ENCODE measurements at places on chromosomes 13 and 19.

DNA sequence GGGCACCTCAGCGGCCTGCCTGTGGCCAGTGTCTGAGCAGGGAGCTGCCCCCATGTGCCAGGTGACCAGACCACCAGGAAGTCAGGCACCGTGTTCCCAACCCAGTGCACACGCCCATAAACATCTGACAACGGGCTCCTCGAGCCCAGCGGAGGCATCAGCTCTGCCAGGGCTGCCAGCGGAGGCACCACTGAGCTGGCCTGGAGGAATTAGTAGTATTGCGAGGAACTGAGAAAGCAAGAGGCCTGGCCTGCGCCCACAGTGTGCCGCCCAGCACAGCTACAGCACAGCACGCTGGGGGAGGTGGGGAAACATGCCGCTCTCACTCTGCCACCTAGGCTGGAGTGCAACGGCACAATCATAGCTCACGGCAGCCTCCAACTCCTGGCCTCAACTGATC, 44.6 kb downstream of the ANKRD27 start:
- DNase-seq = no peak

- DNase-seq = no peak
These were observed 150.8 kb downstream of the B3GLCT start for GRCh38 chr13:31350560-31350959.

DNA sequence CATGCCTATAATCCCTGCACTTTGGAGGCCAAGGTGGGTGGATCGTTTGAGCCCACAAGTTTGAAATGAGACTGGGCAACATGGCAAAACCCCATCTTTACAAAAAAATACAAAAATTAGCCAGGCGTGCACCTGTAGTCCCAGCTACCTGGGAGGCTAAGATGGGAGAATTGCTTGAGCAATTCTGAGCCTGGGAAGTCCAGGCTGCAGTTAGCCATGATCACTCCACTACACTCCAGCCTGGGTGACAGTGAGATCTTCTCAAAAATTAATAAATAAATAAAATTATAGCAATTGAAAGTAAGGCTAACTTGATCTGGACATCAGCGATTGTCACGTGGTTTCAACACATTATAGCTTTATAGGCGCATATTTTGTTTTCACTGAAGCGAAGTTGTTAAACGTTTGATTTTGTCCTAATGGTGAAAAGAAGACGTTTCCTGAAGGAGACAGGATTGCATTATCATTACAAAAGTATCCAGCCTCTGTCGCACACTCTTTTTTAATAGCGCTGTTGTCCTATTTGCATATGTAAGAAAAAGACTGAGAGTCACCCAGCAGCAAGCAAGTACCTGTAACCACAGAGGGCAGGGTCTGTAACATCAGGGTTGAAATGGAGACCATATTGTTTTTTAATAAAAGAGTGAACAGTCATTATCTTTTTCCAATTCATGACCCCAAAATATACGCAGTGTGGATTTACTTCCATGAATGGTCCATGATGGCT, 335.7 kb downstream of the DCT start:
- no peak for DNase-seq

DNA sequence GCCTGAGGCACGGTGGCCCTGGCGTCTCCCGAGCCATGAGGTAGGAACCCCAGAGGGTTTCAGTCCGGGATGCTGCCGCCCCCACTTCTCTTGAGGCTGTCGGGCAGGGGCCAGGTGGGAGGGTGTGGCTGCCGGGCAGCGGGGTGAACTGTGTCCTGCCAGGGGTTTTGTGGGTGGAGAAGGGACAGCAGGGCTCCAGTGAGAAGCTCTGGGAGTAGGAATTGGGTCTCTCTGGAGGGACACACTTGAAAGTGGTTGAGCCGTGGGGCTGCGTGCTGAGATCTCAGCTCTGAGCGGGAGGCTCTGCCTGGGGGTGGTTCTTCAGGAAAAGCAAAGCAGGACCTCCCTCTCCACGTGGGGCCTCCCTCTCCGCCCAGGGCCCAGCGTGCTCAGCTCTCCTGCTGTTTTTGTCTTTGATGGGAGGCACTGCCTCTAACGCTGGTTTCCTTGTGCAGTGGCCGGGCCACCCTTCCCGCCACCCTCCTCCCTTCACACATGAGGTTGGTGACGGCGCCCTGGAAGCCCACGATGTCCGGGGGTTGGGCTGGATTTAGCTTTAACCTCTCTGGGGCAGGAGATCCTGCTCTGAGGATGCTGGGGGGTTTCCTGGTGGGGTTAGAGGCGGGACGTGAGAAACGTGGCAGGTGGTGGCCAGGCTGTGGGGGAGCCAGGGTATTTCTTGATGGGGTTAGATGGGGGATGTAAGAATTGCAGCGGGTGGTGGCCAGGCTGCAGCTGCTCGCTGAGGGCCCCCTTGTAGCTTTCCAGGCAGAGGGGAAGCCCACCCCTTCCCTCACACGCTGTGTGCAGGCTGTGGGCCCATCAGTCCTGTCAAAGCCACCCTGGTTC, 15.3 kb upstream of the ZNF554 start:
- no peak for DNase-seq

DNA sequence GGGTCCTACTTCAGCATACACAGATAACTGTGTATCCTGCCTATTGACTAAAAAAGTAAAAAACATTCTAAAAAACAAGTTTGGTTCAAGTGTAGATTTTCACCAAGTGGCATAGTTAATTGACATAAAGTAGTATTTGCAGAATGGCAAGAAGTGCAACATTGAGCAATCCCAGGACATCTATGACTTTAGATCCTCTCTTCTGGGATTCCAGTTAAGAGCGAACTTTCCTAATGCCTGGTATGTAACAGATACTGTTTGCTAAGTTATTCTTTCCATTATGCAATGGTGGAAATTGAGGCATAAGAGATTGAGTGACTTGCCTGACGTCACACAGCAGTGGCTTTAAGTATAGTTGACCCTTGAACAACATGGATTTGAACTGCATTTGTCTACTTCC, 96.1 kb downstream of the ZMYM2 start:
- DNase-seq = no peak

DNA sequence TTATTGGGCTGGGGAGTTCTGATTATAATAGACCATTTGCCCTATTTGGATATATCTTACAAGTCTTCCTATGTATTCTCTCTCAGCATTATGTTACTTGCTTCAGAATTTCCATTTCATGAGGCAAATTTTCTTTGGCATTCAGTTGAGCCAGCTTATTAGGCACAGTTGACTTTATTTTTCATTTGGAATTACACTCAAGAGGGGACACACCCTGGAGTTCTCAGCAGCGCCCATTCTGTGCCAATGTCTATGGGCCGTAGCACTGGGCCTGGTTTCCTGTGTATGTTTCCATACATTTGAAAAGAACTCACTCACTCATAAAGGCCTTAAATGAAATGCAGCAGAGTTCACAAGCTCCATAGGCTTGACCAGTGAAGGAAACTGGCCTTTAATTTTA, 138.5 kb downstream of the KLF12 start:
- no peak for DNase-seq

- no peak for DNase-seq
These were observed 45.1 kb downstream of the MIPEP start for GRCh38 chr13:23844132-23844531.

DNA sequence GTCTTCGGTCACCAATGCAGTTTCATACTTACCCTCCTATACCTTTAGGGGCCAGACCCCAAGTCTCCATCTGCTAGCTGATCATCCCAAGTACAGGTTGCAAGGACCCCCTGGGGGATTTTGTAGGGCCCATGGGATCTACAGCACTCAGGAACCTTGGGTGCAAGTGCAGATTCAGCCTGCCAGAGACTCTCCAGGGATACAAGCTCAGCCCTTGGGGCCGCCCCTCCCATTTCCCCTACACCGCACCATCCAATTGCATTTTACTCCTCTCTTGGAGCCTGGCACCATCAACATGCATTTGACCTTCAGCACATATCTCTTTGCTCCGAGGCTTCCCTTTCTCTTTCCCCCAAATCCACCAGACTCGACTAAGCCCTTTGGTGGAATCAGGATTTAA, 154.7 kb upstream of the ZNF536 start:
- no peak for DNase-seq

GRCh38 chr19:55535965-55536350, 975 bp downstream of the SBK2 start:
- DNase-seq = no peak

GRCh38 chr13:35621989-35622388, 145.5 kb upstream of the MAB21L1 start:
- no peak for DNase-seq

GRCh38 chr19:31725051-31725450, 375.8 kb upstream of the TSHZ3 start:
- DNase-seq = no peak

- no peak for DNase-seq
These were observed 3.7 kb upstream of the SOX21 start for GRCh38 chr13:94716016-94716415.

- peak; percentile 13 for DNase-seq
These were observed 133.0 kb downstream of the SIPA1L3 start for GRCh38 chr19:38039966-38040365.

DNA sequence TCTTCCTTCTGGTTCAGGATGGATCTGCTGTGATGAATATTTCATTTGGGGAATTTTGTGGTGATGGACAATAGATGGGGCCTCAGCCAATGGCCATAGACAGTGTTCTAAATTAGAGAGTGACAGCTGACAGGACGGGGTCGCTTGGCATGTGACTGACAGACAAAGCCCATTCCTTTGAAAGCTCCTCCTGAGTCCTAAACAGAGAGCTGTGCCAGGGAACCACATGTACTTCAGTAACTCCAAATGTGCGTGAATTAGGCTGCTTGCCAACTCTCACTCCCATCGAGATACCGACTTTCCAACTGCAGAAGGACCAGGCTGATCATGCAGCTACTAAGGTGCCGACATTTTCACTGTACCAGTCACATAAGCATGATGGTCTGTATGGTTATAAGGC, 187.7 kb downstream of the SHISA2 start:
- DNase-seq = no peak

GRCh38 chr13:19984430-19985218, 26.1 kb downstream of the ZMYM2 start:
- no peak for DNase-seq

GRCh38 chr19:748274-748598, 2.7 kb upstream of the MISP start:
- DNase-seq = no peak

GRCh38 chr13:111389621-111390521, 69.4 kb downstream of the TEX29 start:
- DNase-seq = no peak

DNA sequence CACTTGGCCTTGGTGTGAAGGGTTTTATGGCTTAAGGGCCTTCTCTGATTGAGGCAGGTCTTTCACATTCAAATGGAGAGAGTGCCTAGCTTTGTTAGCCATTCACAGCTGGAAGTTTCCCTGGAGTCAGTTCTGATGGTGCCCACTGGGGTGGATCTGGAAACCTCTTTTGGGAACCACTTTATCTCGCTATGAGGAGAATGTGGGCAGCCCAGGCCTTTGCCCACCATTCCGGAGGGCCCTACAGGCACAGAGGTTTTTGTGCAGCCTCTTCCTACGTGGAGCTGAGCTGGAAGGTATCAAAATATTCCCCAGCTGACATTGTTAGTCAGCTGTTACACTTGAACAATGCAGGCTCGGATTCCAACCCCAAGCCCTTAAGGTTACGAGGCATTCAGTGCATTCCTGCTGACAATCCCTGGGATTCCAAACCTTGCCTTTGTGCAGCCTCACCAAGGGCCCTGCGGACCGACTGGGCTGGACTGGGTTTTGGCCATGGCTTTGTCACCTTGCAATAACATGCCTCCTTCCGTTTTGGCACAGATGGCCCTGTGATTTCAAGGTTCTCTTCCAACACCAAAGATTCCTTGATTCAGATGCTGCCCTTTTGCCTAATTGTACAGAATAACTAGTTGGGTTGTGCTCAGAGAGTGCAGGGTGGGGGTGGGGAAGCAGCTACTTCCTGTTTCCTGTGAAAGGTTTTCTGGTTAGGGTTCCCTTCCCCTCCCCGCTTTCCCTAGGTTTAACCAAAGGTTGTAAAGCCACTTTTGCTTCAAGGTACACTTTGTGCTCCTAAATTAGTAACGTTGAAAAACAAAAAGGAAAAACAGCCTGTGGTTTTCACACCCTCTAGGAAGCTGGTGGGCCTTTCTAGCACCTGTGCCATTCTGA, 27.0 kb downstream of the SAE1 start:
- no peak for DNase-seq

DNA sequence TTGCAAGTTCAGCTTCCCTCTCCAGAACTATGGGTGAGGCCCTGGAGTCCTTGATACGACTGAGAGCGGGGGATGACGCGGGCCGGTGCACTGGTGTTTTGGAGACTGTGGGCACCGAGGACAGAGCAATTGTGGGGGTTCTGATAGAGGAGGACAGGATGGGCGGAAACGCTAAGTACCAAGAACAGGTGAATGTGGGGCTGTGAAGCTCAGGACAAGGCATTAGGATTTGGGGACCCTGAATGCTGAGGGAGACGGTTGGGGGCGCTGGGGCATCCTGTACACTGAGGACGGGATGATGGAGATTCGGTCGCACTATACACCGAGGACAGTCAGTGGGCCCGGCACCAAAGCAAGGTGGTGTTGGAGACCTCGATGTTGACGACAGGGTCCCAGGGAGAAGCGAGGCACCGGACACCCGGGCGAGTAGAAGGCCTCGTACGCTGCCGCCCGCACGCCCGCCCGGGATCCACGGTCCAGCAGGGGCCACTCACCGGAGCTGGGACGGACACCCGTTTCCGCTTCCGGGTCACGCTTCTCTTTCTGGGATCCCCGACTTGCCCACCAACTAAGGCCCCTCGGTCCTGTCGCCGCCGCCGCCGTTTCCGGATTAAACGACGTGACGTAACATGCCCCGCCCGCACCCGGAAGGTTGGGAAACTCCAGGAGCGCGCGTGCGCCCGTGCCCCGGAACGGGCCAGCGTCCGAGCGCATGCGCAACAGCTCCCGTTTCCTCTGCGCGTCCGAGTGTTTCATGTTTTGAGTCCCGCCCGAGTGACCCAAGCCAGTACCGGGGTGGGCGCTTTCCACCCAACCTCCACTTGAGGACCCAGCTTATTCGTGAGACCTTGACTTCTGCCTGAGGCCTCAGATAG, at the start of gene CHMP2A:
CHMP2A (minus strand) TSS at position 612 of the 875 bp plus-strand sequence. CDS start 893 bp downstream, outside the sequence.
- peak; percentile 99 for DNase-seq

DNA sequence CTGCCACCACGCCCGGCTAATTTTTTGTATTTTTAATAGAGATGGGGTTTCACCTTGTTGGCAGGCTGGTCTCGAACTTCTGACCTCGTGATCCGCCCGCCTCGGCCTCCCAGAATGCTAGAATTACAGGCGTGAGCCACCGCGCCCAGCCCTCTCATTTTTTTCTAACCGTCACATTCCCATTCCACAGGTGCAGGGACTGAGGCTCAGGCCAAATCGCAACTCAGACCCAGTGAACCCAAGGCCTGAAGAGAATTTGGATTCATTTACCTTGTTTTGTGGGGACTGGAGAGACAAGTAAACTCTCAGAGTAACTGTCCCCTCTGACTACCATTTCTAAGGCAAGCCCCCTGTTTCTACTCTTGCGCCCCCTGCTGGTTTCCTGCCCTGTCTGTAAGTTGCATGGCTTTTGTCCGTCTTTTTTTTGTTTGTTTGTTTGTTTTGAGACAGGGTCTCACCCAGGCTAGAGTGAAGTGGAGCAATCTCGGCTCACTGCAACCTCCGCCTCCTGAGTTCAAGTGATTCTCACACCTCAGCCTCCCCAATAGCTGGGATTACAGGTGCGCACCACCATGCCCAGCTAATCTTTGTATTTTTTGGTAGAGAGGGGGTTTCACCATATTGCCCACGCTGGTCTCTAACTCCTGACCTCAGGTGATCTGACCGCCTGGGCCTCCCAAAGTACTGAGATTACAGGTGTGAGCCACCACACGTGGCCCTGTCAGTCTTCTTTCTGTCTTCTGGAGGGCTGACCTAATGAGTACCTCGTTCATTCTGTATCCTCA, 2.3 kb upstream of the STRN4 start:
- DNase-seq = peak; percentile 87
